Cerebellum (tissue), 4 donors: ENCODE measurements at places on chromosomes 5 and 9.

DNA sequence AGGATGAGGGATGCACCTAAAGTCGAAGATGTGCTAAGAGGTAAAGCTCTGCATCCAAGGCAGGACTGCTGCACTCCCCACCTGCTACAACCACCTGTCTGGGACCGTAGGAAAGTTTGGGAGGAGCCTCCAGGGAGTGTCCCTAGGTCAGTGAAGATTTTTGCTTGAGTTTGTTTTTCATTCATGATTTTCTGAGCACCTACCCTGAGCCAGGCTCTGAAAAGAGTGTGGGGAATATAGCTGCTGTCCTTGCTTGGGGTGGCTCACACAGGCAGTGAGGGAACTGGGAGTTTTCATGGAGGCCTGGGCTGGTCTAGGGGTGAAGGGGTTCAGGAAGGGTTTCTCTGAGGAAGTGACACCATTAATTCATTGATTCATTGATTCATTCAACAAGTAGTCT is 48.9 kb downstream of the SAR1B start:
- DNase-seq, result no peak

DNA sequence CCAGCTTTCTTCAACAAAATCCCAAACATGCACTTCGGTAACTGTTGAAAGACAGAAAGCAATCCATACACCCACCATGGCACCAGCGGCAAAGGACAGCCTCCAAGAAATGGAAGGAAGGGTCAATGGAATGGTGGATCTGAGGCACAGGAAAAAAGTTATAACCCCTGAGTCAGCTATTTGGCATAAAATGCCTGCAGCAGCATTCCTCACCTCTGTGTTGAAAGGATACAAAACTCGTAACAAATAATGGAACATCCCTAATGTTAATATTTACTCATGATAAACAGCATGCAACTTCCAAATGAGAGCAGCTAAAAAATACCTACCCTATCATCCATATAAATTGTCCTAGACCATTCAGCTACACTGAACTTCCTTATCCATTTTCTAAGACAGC is 9.4 kb downstream of the FBXW11 start:
- no peak for DNase-seq

GRCh38 chr5:74576941-74577456 is 63.5 kb downstream of the ENC1 start:
- DNase-seq, result no peak

DNA sequence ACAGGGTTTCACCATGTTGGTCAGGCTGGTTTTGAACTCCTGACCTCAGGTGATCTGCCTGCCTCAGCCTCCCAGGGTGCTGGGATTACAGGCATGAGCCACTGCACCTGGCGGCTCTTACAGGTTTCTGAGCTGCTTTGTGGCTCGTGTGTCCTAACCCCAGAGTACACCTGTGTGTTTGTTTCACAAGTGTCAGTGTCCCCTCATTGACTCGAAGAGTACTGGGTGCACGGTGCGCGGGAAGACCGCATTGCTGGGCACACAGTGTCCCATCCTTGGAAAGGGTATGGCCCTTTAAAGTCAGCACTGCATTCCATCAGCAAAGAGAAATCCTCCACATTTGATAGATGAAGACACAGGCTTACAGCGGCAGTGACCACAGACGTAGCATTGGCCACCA is 23.8 kb downstream of the NDST1 start:
- no peak for DNase-seq

DNA sequence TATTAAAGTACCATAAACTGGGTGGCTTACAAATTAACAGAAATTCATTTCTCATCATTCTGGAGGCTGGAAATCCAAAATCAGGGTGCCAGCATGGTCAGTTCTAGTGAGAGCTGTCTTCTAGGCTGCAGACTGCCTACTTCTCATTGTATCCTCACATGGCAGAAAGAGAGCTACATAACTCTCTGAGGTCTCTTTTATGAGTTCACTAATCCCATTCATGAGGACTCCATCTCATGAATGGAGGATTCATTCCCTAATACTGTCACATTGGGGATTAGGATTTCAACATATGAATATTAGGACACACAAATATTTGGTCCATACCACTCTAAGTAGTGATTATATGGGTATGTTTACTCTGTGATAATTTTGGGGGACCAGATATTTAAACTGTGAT is 84.0 kb downstream of the ERP44 start:
- DNase-seq, result no peak

GRCh38 chr9:16918920-16919319 is 48.5 kb upstream of the BNC2 start:
- DNase-seq, result no peak

GRCh38 chr9:96222132-96222531 is 79.8 kb downstream of the HSD17B3 start:
- DNase-seq, result no peak

DNA sequence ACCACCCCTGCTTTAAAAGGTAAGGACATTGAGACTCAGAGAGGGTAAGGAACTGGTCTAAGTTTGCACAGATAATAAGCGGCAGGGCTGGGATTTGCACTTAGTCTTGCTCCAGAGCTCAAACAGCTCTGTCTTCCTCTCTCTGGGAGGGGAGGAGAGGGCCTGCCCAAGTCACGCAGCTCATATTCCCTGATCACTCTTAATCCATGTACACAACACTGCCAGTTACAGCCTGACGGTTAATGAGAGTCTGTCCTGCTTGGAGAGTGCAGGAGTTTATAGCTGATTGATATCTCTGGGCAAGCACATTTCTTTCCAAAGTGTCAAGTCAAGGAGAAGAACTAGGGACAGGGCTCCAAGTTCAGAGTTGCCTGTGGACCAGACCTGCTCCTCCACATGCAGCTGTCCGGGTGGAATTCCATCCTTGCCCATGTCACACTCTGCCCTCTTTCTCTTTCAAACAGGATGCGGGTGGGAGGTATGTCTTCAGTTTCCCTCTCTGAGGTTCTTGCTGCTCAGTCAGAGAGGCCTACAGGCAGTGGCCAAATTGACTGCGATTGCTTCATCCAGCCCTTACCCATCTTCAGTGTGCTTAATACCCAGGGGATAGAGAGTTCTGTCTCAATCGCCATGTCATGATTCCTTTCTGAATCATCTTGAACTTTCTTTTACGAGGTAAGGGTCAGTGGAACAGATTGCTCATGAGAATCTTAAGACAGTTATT is 54.5 kb downstream of the GALNT12 start:
- DNase-seq, result no peak

DNA sequence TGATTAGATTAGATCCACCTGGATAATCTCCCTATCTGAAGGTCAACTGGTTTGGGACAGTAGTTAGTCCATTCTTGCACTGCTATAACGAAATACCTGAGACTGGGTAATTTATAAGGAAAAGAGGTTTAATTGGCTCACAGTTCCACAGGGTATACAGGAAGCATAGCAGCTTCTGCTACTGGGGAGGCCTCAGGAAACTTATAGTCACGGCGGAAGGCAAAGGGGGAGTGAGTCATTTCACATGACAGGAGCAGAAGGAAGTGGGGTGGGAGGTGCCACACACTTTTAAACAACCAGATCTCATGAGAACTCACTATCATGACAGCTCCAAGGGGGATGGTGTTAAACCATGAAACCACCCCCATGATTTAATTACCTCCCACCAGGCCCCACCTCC is 9.9 kb downstream of the C9orf40 start:
- DNase-seq, result no peak

GRCh38 chr9:126150411-126151030 is 176.1 kb upstream of the MVB12B start:
- DNase-seq, result no peak

DNA sequence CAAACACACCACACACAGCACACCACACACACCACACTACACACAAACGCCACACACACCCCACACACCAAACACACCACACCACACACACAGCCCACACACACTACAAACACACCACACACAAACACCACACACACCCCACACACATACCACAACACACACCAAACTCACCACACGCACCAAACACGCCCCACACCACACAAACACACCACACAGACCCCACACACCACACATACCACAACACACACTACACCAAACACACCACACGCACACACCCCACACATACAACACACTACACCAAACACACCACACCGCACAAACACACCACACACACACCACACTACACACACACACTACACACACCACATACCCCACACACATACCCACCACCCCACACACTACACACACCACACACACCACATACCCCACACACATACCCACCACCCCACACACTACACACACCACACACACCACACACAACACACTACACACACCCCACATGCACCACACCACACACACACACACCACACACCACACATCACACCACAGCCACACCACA is 151.2 kb downstream of the ERCC6L2 start:
- no peak for DNase-seq

GRCh38 chr5:73740274-73740790 is 114.3 kb downstream of the ARHGEF28 start:
- no peak for DNase-seq

- DNase-seq, result no peak
These were observed 10.9 kb downstream of the SEMA5A start for GRCh38 chr5:9534881-9535517.

DNA sequence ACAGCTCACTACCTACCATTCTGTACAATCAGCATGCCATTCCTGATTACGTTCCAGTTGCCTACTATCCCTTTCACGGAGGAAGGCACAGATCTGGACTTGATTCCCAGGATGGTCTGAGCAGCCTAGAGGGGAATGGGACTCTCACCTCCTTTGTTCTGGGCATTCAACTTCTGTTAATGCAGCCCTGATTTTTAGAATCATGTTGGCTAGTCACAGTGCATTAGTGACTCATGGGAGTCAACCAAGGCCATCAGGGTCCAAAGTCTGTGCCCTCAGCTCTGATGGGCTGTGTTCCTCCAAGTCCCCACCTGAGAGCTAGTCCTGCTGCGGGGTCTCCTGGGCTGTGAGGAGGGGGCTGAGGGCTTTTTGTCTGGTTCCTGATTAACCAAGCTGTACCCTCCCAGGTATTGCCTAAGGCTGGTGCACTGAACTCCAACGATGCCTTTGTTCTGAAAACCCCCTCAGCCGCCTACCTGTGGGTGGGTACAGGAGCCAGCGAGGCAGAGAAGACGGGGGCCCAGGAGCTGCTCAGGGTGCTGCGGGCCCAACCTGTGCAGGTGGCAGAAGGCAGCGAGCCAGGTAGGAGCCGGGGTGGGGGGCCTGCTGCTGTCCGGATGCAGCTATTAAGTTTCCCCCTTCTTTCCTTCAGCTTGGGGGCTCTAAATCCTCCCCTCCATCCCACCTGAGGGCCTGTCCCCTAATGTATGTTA is 43.0 kb downstream of the STOM start:
- DNase-seq, result no peak

GRCh38 chr5:113505181-113505580 is 8.3 kb upstream of the YTHDC2 start:
- no peak for DNase-seq

GRCh38 chr5:140075371-140075770 is 32.3 kb upstream of the NRG2 start:
- no peak for DNase-seq

DNA sequence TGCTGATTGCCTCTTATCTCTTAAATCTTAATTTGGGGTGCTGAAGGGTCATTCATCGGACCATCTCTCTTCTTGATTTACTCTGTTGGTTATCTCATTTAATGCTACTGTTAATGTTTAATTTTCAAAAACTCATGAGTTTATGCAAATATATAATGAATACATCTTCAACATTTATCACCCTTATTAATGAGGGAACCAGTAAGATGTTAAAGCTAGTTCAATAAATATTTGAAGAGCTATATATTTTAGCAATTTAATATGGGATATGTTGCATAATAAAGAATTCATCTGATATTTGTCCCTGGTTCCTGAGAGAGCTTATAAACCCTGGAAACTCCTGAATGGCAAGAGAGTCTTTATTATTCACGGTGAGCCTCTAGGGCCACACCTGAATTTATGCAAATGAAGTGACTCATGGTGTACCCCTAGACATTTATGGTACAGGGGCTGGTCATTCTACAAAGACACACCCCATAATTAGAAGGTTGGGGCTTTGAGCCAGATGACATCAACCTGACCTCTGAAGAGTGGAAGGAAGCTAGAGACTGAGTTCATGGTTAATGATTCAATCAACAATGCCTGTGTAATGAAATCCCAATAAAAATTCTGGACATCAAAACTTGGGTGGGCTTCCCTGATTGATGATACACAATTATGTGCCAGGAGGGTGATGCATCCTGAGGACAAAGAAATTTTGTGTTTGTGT is 339.5 kb upstream of the ZNF608 start:
- no peak for DNase-seq

DNA sequence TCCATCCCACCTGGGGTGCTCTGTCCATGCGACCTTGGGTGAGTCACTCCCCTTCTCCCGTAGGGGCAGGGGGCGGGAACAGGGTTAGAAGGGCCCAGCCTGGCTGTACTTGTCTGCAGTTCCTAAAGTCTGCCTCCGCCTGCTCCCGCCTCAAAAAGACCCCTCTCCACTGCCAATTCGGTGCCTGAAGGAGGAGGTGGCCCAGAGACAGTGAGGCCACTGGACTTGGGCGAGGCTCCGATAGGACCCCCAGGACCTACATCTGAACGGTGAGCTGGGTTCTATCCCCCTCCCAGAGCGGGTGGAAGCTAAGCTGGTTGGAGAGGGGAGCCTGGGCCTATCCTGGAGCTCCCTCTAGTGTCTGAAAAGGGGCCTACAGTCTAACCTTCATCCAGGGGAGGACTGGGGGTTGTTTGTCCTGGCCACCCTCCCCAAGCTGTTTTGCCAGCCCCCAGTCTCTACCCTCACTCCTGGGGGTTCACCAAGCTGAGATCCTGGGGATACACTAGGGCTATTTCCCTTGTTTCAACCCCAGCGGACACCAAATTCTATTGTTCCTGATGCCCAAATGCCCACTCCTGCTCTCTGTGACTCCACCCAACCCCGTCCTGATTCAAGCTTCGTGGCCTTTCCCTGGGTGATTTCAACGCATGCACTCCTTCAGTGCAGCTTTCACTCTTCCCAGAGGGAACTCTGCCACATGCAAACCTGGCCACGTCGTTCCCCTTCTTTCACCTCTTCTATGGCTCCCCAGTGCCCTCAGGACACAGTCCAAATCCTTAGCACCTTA is 6.1 kb upstream of the CRB2 start:
- peak; percentile 76 for DNase-seq

- no peak for DNase-seq
These were observed at the start of gene TEK for GRCh38 chr9:27108981-27109541. TEK (plus strand) TSS chr9:27109225; CDS start chr9:27109591, 366 bp downstream.
